RWPE1 (cell line): ENCODE measurements at places on chromosomes 7 and 10.

DNA sequence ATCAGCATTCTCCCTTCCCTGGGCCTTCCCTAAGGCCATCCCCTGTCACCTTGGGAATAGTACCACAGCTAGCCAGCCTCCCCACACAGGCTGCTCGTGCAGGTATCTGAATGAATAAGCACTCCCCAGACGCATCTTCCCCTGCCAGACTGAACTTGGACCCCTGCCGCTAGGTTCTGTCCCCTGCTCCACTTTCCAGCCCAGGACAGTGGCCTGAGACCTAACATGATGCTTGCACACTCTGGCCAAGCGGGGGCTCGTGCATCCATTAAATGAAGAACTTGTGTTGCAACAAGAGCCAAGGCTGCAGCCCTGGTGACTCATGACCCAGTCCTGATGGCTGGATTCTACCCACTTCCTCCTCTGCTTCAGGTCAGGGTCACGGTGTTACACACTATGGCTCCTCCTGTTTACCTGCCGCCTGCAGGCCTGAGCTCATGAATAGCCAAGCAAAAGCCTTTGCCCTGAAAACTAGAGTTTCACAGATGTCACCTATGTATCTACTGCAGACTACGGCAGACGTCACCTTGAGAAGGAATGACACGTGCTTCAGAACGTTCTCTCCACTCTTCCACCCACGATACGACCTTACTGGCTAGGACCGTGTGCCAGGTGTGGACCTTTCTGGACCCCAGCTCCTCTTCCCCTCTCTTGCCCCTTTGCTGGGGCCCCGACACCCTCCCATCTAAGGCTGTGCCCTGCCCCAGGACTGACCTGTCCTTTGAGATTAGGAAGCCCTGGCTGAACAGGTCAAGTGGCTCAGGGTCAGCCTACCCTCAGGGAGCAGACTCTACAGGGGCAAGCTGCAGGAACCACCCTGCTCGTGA is 6.5 kb downstream of the ASB13 start:
- peak; percentile 75 for DNase-seq

DNA sequence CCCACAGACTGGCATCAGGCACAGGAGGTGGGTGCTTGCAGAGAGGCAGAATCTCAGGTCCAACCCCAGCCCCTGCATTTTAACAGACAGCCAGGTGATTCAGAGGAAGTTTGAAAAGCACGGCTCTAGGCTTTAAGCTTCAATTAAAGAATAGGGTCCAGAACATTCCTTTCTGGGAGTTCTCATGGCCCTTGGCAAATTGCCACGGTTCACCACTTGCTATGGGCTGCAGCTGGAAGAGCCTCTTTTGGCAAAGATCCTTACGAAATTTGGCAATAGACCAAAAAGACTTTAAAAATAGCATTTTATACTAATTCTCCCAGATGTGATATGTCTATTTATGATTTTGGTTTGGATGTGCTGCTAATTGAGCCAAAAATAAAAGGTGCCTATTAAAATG is 148.1 kb downstream of the ITGA8 start:
- no peak for DNase-seq

GRCh38 chr7:85454904-85455303 is 268.0 kb upstream of the SEMA3D start:
- DNase-seq: no peak

GRCh38 chr7:14021069-14021468 is 31.6 kb upstream of the ETV1 start:
- DNase-seq: peak; percentile 32

GRCh38 chr10:11856678-11857077 is 33.5 kb downstream of the PROSER2 start:
- no peak for DNase-seq

DNA sequence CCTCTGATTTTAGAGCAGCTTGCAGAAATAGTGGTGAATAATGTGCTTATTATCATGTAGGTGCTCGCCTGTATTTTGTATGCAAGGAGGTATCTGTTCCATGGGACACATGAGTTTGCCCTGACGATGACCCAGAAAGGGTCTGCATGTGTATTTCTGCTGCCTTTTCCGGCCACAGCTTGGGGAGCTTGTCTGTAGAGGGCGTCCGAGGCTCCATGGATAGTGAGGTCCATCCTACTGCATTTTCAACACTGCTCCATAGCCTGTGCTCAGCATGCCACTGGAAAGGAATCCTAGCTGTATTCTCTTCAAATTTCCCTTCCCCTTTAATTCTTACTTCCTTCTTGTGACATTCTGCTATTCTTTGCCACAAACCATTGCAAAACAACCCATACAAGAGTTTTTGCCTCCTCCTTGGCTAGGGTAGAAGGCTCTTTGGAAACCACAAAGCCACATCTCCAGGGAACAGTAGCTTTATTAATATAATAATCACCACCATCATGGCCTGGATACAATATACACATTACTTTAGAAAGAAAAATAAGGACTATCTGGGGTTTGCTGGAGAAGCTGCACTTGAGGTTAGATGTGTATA is 127.7 kb downstream of the DYNC1I1 start:
- DNase-seq: no peak

- DNase-seq: peak; percentile 70
Measured at GRCh38 chr7:22238354-22239311, 118.3 kb downstream of the RAPGEF5 start.

GRCh38 chr7:12777257-12777656 is 89.8 kb downstream of the ARL4A start:
- no peak for DNase-seq

DNA sequence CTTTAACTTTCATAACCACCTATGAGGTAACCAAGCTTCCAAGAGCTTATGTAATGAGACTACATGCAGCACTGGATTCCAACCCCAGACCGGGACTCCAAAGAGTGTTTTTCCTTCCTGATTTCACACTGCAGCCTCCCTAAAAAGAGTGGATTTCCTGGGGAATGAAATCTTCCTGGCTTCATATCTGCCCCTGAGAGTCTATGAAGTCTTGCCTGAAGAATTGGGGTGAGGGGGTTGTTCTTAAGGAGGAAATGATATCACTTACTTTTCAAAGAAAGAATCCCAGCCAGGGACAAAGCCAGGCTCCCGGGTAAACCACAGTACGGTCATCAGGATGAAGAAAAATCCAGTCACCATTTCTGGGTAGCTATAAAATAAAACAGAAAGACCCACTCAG is 29.7 kb downstream of the STMP1 start:
- DNase-seq: no peak

DNA sequence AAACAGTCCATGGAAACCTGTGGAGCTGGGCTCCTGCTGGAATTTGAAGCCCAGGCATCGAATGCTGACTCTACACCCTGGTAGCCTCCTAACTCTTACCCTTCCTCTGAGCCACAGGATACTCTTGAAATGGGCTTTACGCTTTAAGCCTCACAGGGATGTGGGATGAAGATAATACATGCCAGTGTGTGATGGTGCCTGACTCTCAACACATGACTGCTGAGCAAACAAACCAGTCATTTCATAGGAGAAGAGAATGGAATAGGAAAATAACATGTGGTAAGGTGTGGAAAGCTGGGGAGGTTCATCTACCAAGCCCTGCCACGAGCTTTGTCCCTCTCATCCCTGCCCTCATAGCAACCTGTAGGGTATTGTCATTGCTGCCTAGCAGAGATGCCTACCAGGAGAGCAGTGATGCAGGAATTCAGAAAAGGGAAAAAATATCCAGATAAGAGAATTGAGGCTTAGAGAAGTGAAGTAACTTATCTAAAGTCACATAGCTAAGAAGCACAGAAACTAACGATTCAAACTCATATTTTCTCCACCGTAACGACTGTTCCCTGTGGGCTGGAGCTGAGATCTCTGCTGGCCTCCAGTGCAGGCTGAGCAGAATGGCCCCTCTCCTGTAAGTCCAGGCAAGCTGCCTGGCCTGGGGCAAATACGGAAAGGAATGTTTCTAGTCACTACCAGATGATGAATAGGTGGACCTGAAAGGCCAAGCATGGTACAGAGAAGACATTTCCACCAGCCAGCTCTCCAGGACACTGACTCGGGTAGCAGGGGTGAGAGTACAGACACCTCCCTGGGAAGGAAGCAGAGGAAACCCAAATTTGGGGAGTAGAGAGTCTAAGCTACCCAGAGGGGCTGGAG is 90.2 kb upstream of the DUSP5 start:
- DNase-seq: no peak

GRCh38 chr10:131748831-131749766 is 151.7 kb upstream of the PPP2R2D start:
- DNase-seq: no peak

DNA sequence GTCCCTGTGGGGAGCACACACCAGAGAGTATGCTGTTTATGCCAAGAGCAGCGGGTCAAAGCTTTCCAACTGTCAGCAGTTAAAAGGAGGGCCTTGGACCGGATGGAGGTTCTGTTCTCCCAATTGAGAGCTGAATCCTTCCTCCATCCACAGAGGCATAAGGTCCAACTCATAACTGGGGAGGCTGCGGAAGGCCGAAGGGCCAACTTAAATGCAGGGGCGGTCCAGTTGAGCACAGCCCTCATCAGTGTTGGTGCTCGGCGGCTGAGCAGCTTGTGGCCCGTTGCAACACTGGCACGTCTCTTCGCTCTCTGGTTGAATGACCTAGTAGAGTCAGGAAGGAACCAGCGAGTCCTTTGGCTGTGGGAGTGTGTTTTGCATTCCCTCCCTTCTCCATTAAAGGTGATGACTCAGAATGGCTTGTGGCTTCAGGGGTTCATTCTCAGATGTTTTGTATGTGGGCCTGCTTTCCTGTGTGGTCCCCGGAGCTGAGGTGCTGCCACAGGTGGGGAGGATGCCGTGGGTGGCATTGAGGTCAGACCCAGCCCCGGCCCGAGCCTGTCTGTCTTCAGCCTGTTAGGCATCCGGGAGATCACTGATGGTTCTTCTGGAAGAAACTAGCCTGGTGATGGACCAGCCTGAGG is 44.8 kb upstream of the DMBT1 start:
- no peak for DNase-seq

GRCh38 chr7:135239263-135239662 is 5.6 kb downstream of the STRA8 start:
- DNase-seq: no peak

- DNase-seq: no peak
Measured at GRCh38 chr7:47546733-47547494, 35.0 kb downstream of the TNS3 start.

- DNase-seq: no peak
Measured at GRCh38 chr7:105996860-105997737, 34.0 kb downstream of the CDHR3 start.

DNA sequence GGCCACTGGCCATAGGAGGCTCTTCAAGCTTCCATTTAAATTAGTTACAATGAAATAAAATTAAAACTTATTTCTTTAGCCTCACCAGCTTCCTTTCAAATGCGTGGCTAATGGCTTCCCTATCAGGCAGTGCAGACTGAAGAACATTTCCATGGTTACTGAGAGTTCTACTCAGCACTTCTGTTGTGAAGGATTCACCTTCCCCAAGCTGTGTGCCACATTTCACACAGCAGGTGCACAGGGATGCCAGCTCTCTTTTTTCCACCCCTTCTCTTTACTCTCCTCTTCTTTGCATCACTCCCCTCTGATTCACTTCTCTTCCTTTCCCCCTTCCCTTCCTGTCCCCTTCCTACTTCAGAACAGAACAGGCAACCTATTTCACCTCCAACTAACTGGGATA is 833 bp downstream of the GDF2 start:
- DNase-seq: no peak

DNA sequence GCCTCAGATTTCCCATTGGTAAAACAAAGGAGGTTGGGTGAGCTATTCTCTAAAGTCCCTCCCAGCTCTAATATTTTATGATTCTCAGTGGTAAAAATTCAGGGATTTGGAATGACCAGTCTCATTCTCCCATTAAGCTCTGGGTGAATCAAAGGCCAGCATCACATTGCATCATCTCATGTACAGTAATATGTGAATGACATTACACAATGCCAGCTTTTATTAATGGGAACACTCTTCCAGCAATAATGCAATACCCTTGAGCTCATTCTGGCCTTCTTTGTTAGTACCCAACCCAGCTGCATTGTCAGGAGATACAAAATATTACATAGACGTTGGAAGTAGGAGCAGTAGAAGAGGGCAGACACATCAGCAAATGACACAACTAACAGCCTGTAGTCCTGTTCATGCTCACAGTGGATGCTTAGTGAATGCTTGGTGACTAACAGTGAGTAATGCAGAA is 100.0 kb upstream of the EGR2 start:
- DNase-seq: peak; percentile 51

- DNase-seq: no peak
Measured at GRCh38 chr7:32670110-32671025, 175.1 kb downstream of the AVL9 start.

DNA sequence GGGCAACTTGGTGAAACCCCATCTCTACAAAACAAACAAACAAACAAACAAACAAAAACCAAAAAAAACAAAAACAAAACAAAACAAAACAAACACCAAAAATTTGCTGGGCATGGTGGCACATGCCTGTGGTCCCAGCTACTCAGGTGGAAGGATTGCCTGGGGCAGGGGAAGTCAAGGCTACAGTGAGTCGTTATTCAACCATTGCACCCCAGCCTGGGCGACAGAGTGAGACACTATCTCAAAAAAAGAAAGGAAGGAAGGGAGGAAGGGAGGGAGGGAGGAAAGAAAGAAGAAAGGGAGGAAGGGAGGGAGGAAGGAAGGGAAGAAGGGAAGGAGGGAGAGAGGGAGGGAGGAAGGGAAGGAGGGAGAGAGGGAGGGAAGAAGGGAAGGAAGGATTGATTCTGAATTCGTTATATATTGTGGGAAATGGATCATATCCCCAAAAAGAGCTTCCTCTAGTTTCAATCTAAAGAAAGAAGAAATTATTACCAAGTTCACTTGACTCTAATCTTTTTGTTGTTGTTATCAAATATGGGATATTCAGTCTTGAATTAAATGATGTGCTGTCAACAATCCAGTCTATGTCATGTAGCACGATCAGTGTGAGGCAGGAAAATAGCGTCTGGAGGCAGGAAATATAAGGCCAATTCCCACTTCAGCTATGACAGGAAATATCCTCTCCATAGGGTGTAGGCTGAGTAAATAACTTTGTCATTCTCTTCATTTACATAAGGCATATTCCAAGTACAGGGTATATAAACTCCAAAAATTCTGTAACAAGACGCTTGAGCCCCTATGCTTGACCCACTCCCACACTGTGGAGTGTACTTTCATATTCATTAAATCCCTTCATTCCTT is 26.2 kb upstream of the TRIM24 start:
- DNase-seq: no peak

DNA sequence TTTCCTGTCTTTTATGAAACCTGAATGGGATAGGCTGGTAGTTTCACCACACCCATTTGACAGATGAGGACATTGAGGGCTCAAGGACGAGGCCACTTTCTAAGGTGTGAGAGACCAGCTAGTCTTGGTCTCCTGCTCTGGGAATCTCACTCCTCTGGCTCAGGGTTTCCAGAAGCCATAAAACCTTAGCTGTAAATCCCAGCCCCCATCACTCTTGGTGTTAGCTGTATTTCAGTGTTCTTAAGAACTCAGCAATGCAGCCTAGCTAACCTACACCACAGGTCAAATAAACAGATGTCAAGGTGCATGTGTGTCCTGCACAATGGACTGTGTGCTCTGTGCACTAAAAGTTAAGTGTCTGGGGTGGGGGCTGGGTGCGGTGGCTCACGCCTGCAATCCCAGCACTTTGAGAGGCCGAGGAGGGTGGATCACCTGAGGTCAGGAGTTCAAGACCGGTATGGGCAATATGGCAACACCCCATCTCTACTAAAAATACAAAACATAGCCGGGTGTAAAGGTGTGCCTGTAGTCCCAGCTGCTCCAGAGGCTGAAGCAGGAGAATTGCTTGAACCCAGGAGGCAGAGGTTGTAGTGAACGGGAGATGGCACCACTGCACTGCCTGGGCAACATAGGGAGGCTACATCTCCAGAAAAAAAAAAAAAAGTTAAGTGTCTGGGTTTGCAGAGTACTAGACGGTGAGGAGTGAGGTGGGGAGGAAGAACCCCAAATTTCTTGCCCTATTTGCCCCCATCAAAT is 567 bp upstream of the EPO start:
- DNase-seq: no peak
